ENCODE measurements at places on chromosomes 2 and 18.

GRCh38 chr2:13018490-13018889 is 301.8 kb downstream of the TRIB2 start:
- DNase-seq, result no peak

GRCh38 chr2:78427170-78427569 is 598.3 kb upstream of the REG3G start:
- no peak for DNase-seq

DNA sequence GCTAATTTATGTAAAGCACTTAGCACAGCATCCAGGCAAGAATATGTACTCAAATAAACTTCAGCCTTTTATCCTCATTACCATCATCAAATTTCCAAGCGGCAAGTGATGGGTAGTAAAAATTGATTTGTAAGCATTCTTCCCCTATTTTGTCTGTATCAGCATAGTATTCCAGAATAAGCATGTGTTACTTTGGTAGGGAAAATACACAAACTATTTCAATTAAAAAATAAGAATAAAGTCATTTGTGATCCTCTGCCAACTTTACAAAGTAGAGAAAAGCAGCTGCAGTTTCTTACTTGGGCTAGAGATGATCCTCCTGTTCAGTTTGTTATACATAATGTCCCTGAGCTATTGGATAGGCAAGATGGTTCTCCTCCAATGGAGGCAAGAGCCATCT is 493.2 kb downstream of the ZEB2 start:
- no peak for DNase-seq

DNA sequence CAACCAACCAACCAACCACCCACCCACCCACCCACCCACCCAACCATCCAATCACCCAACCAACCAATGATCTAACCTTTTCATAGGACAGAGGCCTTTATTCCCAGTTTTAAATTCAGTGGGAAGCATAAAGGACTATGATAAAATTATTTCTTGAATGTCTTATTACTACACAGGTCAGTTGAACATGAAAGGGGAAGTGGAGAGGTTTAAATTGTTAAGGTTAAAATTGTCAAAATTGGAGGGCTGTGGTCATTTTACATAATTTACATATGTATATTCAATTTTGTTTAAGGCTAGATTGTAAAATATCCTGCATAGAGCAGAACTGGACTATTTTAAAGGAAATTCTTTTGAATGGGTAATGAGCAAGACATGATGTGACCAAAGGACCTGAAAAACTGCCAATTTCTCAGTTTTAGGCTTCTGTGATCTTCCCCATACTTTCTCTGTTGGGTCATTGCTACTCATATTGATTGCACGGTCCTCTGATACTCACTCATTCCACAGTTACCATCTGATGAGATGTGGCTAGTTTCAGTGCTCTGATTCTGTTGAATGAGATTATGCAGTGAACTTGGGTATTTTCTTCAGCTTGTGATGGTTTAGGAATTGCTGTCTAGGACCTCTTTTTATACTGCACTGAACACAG is 127.4 kb downstream of the PLCL1 start:
- DNase-seq, result no peak

- DNase-seq, result no peak
Observed at GRCh38 chr2:105400138-105400540, 1.3 kb upstream of the FHL2 start.

DNA sequence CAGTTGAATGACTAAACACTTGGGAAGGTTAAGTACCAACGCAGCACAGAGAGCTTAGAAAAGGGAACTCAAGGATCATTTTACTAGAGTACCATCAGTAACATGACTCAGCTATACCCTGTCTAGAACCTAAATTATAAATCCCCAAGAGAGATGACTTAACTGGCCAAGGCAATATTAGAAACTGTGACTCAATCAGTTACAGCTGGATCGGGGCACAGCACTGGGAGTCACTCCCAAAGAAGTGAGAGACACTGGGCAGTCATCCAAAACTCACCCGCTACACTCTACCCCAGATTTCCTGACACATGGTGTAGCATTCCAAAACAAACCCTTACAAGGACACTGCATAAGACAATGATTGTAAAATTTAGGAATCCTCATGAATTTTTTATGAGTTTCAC is 17.7 kb downstream of the IWS1 start:
- peak; percentile 91 for DNase-seq

DNA sequence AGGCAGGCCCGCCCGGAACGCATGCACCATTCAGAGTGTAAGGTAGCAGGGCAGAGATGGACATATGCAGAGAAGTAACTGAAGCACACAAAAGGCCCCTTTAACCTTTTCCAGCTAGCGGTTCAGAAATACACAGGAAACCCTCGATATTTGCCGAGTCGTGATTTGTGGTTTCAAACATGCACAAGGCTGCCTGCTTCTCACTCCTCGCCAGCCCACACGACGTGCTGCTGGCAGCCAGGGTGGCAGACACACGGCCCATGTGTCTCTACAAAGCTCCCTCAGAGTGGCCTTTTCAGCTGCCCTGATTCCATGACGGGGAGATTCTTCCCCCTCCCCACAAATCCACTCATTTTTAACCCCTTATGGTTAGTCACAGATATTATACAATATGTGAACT is 23.6 kb downstream of the ZBTB7C start:
- DNase-seq, result no peak

DNA sequence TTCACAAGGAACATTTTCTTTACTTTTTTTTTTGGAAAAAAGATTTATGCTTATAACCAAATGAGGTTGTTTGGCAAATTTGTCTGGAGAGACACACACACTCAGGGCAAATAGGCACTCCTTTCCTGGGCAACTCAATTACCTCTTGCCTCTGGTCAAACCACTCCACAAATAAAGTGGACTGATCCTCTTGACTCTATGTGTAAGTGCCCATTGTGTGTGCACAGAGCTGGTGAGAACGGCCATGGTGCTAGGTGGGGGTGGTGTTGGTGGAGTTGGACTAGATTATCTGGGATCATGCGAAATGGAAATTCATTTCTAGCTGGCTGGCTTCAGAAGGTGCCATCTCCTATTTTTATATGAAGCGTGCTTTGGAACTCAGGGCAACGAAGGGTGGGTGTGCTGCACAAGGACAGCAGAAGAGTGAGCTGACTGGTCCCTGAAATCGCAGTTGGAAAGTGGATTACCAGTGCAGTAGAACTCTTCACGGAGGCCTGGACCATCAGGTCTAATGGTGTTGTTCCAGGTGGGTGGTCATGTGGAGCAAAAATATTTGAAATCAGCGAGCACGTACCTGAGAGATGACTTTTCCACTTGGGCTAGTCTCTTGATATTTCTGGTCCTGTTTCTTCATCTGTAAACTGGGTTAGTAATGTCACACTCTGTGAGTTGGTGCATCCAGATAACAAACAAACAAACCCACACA is 149.9 kb downstream of the RPIA start:
- DNase-seq, result no peak

DNA sequence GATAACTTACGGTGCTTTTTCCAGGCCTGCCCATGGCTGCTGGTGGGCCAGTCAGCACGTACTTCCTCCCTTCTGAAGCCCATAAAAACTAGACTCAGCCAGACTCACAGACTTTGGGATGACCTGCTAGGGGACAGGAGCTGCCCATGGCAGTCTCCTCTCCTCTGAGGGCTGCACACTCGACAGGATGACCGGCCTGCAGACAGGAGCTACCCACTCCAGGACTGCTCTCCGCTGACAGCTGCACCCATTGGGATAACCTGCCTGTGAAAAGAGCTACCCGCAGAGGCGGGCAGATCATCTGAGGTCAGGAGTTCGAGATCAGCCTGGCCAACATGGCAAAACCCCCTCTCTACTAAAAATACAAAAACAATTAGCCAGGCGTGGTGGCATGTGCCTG is 75.4 kb downstream of the EPB41L3 start:
- no peak for DNase-seq

DNA sequence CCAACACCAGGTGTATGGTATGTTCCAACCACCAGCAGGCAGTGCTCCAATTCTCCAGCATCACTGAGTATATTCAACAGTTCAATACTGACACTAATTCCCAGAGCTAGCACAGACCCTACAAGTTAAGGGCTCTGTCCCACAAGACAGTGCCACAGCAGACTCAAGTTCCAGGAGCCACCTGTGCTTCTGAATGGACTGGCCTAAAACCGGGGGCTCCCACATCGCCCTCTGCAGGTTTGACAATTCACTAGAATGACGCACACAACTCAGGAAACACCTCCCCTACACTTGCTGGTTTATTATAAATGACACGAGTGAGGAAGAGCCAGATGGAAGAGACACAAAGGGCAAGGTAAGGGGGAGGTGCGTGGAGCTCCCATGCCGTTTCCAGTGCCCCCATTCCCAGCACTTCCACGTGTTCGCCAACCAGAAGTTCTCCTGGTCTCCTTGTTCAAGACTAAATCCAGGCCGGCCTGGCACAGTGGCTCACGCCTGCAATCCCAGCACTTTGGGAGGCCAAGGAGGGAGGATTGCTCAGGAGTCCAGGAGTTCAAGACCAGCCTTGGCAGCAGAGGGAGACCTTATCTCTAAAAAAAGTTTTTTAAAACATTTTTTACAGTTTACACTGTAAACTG is 12.2 kb upstream of the ATP6V1B1 start:
- no peak for DNase-seq

GRCh38 chr18:5705393-5705792 is 161.6 kb upstream of the EPB41L3 start:
- no peak for DNase-seq

GRCh38 chr18:71433373-71433772 is 1110.8 kb downstream of the CBLN2 start:
- DNase-seq, result no peak

- no peak for DNase-seq
Observed at GRCh38 chr2:3805201-3805939, 102.0 kb downstream of the DCDC2C start.

DNA sequence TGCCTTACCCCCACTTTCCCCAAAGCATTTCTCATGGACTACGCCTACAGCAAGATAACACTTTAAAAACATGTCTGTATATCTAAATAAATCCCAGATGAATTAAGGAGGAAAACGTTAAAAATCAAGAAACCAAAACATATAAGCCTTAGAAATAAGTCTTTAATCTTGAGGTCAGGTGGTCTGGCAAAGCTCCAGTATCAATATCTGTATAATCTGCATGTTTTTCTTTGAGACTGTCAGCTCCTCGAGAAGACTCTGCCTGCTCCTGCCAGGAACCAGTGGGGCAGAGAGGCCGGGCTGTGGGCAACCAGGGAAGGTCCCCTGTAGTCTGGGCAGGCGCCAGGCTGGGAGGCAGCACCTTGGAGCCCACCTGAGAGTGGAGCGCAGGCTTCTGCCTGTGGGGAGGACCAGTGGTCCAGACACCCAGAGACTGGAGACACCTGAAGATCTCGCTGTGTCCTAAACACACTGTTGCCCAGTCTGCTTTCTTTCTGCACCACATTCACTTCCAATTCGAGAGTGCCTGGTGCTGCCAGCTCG is 291.0 kb upstream of the SOX11 start:
- no peak for DNase-seq

GRCh38 chr2:217990791-217991465 is 11.9 kb downstream of the TNS1 start:
- no peak for DNase-seq

DNA sequence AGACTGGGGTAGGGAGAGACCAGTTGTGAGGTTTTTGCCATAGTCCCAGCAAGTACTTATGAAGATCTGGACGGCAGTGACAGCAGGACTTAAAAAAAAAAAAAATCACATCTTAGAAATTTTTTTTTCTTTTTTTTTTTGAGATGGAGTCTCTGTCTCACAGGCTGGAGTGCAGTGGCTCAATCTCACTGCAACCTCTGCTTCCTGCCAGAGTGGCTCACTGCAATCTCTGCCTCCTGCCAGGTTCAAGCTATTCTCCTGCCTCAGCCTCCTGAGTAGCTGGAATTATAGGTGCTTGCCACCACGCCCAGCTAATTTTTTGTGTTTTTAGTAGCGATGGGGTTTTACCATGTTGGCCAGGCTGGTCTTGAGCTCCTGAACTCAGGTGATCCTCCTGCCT is 22.4 kb upstream of the STAT4 start:
- DNase-seq, result no peak
